ENCODE measurements at places on chromosomes 11 and 22.

DNA sequence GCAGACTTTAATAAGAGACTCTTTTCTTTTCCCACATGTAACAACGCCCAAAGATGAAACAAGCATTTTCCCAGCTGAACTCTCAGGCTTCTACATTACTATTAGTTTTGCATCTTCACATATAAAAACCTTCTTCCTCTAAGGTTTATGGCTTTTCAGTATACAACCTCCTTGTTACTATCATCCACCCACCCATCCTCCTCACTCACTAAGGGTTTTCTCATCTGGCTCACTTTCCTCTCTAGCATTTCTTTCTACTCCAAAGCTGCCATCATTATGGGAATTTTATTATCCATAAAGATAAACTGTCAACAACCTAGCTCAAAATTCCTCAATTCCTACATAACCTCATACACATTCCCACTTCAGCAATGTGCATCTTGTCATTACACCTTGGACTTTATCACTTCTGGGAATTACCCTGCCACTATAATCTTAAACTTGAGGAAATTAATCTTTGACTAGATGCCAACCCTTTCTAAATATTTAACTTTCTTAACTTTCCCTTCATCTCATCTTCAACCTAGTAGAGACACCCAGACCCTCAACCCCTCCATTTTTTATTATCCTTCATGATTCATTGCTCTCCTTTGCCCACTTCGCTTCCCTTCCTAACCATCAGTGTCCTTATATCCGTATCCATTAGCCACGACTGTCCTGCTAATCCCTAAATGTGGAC lies 30.9 kb downstream of the MTMR2 start:
- no peak for DNase-seq

DNA sequence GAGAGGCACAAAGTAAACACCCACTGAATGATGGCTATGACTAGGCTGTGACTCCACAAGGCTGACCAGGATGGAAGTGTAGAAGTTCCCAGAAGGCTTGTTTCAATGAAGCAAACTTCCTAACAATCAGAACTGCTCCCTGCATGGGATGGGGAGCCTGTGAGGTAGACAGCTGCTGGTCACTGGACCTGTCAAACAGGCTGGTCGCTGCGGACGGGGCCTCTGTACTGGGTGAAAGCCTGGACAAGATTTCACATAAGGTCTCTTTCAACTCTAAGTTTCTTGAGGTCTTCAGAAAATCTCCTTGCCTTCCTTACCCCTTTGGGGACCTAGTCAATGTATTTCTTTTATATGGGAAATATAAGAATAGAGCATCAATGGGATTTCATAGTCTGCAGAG lies 438.2 kb downstream of the BUD13 start:
- no peak for DNase-seq

- no peak for DNase-seq
Measured at GRCh38 chr11:73312851-73313327, 4.8 kb downstream of the ARHGEF17 start.

DNA sequence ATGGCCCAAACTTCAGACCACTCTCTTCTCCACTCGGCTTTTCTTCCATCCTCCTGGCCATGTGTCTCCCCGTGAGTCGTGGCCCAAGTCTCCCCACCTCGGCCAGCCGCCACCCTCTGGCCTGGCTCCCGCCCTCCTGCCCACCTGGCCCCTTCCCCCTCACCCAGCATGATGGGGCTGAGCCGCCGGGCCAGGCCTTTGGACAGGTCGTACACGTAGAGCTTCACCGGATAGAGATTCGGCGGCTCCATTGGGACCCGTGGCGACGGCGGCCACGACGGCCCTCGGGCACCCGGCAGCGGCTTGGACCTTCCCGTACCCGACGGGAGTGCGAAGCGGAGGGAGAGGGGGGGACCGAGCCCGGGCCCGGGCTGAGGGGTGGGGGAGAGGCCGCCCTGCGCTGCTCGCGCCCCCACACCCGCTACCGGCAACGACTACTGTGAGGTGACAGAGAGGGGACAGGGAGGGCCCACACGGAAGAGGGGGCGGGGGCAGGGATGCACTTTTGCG lies at the start of gene DESI1:
TSS of gene DESI1 (minus strand) at position 455 of the 510 bp plus-strand sequence. CDS start at position 251, 204 bp downstream.
- peak; percentile 5 for DNase-seq

DNA sequence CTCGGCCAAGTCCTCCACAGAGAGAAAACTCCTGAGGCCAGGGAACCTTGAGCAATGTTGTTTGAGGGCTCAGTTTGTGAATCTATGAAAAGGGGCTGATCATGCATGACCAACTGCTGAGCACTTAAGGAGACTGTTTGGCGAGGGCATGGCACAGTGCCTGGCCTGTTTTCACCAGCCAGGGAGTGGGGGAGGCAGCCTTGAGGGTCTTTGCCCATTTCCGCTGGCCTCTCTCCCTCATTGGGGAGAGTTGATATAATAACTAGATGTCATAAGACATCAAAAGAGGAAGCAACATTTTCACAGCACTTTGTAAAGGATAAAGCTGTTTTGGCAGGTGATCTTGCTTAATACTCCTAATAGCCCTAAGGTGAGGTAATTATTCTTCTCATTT lies 110.6 kb downstream of the TP53I11 start:
- no peak for DNase-seq

GRCh38 chr11:31422703-31423102 lies 53.0 kb downstream of the DNAJC24 start:
- no peak for DNase-seq

GRCh38 chr11:35090125-35090524 lies 48.8 kb upstream of the CD44 start:
- no peak for DNase-seq

GRCh38 chr22:41395531-41396240 lies 13.9 kb downstream of the TEF start:
- no peak for DNase-seq

- DNase-seq: peak; percentile 5
Measured at GRCh38 chr11:93541884-93542810, 1.0 kb downstream of the SMCO4 start.

DNA sequence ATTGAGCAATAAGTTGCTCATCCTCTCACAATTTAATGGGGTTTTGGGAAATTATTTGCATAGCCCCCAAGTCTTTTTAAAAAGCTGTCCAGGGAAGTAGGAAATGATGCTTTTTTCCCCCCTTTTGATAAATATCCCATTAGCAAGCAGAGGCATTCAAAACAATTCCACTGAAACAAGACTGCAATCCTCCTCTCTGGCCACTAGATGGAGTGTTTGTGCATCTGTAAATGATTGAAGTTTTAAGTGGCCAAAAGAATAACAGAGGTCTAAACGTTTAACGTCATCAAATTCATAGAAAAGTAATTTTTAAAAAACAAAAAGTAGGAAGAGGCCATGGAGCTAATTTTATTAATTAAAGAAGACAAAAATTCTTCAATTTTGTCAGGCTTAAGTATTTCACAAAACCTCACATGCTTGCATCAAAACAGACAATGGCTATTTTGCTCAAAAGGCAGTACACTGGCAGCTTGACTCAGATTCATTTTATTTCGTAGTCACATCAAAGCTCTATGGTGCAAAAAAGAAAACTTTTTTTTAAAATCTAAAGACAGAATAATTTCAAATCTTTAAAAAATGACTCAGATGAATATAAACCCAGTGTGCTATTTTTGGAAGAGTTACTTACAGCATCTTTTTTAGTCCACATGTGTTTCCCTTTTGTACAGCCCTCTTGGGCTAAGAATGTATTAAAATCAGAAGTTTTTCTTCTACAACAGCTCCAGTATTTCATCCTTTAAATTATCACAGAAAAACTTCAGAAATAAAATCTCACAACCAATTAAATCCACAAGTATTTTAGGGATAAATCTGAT lies 17.8 kb downstream of the CHORDC1 start:
- no peak for DNase-seq

GRCh38 chr22:28426346-28427132 lies 253.1 kb downstream of the TTC28 start:
- DNase-seq: no peak

GRCh38 chr11:27464909-27465308 lies 7.7 kb downstream of the LGR4 start:
- no peak for DNase-seq

DNA sequence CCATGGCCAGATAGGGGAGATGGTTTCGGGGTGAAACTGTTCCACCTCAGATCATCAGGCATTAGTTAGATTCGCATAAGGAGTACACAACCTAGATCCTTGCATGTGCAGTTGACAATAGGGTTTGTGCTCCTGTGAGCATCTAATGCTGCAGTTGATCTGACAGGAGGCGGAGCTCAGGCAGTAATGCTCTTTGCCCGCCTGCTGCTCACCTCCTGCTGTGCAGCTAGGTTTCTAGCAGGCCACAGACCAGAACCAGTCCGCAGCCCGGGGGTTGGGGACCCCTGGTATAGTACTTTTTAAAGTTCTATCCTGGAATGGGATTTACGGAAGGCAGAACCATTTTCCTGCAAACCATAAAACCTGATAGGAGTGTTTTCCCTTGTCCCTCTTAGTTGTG lies 54.6 kb downstream of the POLD3 start:
- no peak for DNase-seq
